Cortex of kidney (tissue), 1 donor: ENCODE measurements at places on chromosomes 4 and X.

DNA sequence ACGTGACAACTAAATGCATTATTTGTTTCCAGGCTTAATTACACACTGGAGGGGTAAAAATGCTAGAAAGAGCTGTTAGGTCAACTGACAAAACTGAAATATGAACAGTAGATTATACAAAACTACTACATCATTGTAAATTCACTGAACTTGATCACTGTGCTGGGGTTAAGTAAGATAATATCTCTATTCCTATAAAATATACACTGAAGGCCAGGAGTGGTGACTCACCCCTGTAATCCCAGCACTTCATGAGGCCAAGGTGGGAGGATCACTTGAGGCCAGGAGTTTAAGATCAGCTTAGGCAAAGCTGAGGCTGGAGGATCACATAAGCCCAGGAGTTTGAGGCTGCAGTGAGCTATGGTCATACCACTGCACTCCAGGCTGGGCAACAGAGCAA is 31.8 kb upstream of the NKX6-1 start:
- DNase-seq, result no peak

DNA sequence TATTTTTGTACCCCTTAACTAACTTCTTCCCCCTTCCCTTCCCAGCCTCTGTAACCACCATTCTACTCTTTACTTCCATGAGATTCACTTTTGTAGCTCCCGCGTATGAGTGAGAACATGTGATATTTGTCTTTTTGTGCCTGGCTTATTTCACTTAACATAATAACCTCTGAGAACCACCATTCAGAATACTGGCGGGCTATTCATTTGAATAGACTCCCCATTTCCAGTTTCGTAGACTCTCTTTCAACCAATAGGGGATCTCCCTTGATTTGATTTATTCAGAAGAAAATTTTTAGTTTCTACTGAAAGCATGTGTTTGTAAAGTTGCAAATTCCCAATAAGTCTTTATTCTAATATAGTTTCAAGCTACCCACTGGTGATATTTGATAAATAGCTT is 117.2 kb downstream of the GATB start:
- DNase-seq, result no peak

DNA sequence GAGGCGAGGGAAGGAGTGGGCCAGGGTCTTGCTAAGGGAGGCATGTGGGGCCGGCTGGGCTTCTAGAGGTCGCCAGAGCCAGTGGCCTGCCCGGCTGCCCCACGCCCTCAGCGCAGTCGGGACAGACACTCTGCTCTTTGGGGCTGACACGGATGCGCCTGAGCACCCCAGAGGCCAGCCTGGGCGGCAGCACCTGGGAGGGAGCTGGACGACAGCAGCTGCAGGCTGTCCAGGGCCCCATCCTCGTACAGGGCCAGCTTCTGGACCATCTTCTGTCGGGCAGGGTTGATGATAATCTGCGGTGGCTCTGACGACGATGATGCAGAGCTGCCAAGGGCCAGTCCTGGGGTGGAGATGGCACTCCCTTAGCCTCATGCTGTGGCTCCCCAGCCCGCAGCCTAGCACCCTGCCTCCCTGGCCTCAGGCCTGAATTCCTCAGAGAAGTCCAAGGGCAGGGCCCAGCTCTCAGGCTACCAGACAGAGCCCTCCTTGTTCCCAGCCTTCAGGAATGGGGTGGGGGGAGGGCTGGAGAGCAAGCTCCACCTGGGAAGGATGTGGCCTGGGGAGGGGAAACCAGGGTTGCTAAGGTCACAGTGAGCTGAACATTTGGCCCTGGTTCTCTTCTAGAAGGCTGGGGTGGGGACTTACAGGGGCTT is 7.2 kb downstream of the IRAK1 start:
- no peak for DNase-seq

- no peak for DNase-seq
These were observed 13.1 kb downstream of the NEUROG2 start for GRCh38 chr4:112502871-112503270.

DNA sequence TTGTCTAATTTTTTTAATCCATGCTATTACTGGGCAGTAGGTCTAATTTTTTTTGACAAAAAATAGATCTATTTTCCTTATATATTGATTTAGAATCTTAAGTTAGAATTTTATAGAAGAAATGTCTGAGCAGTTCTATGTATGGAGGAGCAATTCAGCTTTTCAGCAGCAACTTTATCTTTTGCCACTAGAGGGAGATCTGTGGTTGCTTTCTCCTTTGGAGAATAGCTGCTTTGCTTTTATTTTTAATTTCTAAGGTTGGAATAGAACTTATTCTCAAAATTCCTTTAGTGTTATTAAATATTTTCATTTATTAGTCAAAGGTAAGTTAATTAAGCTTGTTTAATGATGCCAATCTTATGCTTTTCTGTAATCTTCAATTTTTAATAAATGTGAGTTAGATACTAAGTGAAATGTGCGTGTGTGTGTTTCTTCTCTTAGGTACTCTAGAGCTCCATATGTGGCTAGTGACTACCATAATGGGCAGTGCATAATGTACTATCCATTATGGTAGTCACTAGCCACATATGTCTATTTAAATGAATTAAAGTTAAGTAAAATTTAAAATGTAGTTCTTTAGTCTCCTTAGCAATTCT is 29.3 kb downstream of the FAM199X start:
- no peak for DNase-seq

DNA sequence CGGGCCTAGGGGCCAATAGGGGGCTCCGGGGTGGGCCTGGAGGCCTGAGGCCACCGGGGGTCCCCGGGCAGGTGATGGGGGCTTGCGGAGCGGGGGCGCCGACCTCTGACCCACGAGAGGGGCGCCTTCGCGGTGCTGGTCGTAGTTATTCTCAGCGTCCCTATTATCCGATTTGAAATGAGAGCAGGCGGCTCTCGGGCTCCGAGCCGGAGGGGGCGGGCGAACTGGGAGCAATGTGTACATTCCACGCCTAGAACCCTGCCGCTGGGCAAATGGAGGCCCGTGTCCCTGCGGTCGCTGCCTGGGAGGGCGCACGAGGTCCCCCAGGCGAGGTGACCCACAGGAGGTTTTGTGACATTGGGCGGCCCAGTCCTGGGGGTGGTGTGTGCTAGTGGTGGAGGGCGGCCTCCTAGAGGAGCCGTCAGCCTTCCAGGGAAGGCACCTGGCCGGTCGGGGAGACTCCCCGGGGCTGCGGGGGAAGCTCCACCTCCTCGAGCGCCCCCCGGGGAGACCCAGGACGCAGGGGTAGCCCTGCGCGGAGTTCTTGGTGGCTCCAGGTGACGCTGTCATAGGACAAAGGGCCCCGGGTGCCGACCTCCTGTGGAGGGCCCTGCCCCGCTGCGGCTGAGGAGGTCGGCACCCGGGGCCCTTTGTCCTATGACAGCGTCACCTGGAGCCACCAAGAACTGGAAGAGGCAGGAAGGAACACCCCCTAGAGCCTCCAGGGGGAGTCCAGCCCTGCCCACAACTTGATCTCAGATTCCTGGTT is 102.6 kb upstream of the PRKX start:
- no peak for DNase-seq

DNA sequence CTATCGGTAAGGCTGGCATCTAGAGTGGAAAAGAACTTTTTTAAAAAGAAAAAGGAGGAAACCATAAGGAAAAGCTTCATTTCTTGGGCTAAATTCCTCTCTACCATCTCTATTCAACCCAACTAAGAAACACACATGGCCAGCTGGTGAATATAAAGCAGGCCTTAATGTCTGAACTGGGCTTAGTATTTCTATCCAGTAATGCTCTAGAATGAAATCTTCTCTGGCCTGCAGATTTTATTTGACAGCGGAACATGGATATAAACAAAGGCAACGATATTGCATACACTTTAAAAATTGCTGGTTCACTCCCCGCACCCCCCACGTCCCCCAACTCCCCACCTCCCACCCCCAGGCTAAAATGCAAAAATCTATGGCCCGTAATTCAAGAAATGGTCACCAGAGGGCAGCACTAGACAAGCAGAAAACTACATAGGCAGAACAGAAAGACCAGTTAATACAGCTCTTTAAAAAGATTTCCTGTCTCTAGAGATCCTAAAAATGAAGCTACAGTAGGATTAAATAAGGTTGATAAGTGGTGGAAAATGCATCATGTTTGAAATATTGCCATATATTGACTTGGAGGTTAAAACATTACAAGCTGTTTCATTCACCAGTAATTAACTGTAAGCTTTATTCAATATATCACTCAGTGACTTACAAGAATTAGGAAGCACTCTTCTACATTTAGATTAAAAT is 155.2 kb upstream of the GALNT7 start:
- no peak for DNase-seq

DNA sequence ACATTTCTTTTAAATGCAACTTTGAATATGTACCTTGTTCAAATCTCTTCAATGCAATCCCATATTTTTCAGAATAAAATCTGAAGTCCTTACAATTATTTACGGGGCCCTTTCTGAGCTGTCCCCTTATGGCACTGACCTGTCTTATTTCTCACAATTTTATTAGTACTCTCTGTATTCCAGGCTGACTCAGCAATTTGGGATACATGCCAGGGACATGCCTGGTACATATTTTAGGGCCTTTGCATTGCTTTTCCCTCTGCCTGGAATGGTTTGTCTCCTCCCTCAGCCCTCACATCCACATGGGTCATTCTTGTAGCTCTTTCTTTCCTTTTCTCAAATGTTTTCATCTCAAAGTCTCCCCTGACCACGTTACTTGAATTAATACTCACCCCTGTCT is 172.2 kb upstream of the TECRL start:
- no peak for DNase-seq

DNA sequence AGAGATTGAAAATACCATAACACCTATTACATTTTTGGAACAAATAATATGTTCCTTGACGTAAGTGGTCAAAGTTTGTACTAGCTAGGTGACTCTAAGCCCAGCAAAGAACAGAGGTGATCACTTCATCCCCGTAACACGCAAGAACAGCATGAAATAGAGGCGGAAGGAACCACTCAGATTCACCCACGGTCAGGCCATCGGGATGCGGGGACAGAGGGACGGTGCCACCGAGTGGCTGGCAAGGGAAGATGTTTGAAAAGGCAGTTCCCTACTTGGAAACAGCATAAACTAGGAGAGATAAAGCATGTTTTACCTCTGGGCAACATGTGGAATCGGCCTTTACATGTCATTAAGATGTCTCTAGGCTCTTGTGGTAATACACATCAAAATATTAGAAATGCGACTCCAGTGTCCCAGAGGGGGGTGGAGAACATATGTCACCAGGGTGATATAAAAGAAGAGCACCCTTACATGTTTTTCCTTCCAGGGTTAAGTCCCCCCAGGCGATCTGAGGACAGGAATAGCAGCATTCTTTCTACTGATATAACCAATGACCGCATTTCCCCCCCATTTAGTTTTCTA is 84.0 kb downstream of the PHKA2 start:
- DNase-seq, result no peak

DNA sequence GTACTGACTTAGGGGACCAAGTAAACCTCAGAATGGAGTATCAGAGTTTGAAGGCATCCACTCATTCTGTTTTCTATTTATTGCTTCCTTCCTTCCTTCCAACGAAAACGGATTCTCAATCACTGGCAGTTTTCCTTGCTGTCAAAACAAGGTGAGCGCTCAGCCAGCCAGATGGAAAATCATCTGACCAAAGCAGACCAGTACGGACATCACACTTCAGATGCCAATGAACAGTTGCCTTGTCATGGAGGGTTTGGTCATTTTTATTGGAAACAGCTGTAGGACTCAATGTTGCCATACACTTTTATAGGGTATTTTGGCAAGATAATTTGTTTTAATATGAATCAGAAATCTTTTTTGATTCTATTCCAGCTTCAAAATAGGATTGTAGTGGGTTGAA is 16.6 kb downstream of the GEMIN8 start:
- DNase-seq, result no peak

GRCh38 chrX:13334491-13334890 is 14.6 kb upstream of the ATXN3L start:
- DNase-seq, result no peak

DNA sequence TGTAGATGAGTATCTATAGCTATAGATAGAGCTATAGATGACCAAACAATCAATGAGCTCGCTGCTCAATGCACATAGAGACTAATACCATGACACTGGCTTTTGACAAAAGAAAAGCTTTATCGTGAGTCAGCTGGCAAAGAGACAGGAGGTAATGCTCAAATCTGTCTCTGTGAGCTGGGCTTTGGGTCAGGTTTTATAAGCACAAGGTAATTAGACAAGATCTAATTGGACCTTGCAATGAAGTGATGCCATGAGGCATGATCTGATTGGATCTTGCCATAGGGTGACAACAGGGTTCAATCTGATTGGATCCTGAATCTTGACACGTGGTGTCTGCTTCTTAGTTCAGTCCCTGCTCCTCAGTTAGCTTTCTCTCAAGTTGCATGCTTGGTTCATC is 180.7 kb upstream of the MXRA5 start:
- no peak for DNase-seq
